ENCODE measurements at places on chromosomes 1 and 21.

DNA sequence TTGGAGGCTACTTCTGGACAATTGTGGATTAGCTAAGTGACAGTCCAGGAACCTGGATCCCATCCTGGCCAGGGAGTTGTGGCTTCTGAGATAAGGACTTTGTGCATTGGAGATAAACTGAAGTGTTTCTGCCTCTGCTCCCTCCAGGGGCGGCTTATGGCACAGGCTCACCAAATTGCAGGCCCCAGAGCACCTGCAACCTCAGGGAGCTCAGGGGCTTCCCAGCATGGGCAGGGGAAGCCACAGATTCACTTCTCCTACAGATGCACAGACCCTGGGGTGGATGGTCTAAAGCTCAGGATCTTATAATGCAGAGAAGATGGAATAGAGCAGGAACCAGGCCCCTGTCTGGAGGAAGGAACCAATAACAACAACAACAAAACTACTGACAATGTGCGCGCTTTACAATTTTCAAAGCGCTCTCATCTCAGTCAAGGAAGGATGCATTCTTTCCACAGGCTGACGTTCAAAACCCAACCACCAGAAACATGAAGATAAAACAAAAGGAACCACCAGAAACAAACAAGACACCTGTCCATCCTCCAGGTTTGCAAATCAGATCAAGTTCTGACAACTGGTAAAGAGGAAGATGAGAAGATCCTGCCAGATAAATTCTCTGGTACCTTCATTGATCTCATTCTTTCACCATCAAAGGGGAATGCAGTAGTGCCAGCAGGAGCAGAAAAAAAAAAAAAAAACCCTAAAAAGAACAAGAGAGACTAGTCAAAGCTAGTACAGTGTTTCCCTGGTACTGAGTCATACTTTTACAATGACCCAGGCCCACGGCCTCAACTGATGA, 121.0 kb upstream of the IRF2BP2 start:
- DNase-seq, result no peak

DNA sequence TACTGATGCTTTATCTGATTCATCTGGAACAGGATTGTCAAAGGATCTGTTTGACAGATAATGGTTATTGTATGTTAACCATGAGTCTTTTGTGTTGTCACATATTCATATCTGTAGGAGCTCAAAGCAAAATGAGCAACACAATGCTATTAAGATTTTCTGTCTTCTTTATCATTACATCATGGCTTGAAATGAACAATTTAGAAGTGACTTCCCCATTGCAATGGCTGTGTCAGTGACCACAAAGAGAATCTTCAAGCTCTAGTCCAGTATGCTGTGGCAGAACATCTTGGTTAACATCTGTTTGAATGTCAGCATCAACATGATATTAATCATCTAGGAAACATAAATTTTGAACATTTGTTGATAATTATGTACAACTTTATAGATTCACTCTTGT, 1148.5 kb downstream of the PLA2G4A start:
- no peak for DNase-seq

- no peak for DNase-seq
Measured at GRCh38 chr1:114209971-114210370, 56.3 kb upstream of the SYT6 start.

GRCh38 chr1:208158640-208159554, 85.3 kb downstream of the PLXNA2 start:
- DNase-seq, result no peak

DNA sequence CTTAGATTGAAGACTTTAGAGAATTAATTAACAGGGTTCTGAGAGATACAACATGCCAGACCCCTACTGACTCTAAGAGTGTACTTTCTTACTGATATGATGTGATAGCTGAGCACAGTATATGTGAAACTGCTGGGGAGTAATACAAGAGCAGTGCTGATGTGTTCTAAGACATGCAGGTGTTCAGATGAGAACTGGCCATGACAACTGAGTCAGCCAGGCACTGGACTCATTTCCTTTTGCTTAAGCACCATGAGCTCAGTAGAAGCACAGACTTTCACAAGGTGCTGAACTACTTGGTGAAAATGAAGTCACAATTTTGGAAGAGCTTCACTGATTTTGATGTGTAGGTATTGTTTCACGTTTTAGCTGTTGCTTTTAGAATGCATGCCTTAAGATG, 15.9 kb upstream of the POGZ start:
- DNase-seq, result no peak

- DNase-seq, result no peak
Measured at GRCh38 chr1:63787875-63788274, 14.1 kb downstream of the ROR1 start.

GRCh38 chr1:217535601-217536377, 95.1 kb downstream of the GPATCH2 start:
- no peak for DNase-seq

DNA sequence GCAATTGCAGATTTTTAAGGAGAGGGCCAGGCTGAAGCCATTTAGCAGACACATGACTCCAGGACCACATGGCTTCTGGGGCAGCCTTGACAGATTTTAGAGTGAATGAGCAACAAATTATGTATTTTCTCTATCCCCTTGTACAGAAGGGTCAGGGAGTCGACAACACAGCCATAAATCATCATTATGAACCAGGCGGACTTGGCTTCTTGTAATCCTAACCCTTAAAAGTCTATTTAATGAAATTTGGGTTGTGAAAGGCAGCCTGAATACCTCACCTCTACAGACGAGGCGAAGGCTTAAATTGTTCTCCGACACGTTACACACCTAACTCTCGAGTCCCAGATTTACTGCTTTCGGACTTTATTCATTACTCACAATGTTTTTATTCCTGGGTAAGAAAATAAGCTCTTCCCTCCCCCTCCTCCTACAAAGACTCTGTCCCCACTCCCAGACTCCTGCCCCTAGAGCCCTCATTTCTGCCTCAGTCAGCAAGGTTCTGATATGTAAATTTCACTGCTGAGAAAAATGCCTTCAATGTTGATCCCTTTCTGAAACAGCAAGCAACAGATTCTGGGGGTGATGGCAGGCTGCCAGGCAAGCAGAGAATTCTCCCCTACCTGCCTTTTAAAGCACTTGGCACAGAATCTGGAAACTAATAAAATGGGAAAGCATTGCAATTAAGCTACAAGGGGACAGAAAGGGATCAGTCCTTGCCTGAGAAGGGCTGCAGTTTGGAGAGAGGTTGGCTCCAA, 51.6 kb downstream of the PLPP3 start:
- DNase-seq, result peak; percentile 57

- DNase-seq, result no peak
Measured at GRCh38 chr1:94713472-94714141, 106.5 kb upstream of the SLC44A3 start.

DNA sequence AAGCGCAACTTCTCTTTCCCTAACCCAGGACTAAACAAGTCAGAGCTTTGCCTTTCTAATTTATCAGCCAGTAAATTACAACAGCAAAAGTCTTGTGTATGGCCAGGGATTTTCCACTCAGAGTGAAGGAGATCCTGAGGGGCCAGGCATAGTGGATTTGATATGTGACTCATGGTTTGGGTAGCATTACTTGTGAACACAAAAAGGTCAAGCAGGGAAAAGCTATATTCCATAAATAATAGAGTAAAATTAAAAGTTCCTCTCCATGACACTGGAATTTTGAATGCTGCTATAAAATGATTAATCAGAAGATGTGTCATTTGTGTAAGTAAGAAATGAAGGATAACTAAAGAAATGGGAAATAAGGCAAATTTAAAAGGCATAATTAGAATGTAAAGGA, 284.8 kb downstream of the HLX start:
- DNase-seq, result no peak

DNA sequence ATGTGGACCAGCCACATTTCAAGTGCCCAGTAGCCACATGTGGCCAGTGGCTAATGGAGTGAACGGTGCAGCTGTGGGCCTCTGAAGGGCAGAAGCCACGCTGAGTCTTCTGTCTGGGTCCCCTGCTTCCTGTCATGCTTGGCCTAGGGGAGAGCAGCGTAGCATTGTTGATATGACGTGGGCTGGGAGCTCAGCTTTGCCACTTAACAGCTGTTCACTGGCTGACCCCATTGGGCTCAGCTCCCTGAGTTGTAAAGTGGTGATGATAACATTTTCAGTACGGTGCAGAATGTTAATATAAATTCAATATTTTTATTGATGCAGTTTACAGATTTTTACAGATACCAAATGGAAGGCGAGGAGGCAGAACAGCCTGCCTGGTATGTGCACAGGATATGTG, 4.5 kb downstream of the PODN start:
- DNase-seq, result no peak

GRCh38 chr1:226649780-226650179, 89.3 kb downstream of the ITPKB start:
- DNase-seq, result no peak

GRCh38 chr21:14480411-14481031, 65.6 kb downstream of the SAMSN1 start:
- DNase-seq, result no peak

- DNase-seq, result no peak
Measured at GRCh38 chr1:194447636-194448035, 1261.2 kb upstream of the B3GALT2 start.

- no peak for DNase-seq
Measured at GRCh38 chr1:6040444-6040843, 5.2 kb upstream of the KCNAB2 start.

- DNase-seq, result no peak
Measured at GRCh38 chr1:168509875-168510791, 33.7 kb downstream of the XCL2 start.

- DNase-seq, result no peak
Measured at GRCh38 chr1:47569261-47569660, 131.4 kb downstream of the FOXD2 start.

DNA sequence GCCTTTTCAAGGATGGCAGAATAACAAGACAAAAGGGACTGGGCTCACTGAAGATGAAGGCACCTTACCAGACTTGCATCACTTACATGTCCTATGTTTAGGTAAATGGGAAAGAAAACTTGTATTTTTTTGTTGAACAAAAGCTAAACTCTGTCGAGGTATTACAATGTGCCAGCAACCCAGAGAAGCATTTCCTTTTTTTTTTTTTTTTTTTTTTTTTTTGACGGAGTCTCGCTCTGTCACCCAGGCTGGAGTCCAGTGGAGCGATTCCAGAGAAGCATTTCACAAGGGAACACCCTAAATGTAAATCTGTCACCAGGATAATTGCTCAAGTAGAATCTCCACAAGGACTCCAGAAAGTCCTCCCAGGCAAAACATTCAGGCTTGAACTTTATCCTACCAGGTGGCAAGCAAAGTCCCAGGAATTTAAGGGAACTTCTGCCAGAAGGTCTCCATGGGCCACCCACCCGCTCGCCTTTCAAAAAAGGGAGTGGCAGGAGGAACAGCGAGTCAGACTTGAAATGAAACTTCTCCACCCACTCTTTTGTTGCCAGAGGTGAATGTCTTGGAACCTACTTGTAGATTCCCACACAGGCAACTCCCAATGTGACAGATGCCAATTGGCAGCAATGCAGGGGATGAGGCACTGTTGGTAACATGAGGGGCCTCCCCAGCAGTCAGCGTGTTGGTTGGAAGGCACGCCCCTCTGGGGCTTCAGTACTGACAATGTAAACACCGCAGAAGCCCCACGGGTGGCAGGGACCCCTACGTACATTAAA, 125.0 kb downstream of the TIAM1 start:
- DNase-seq, result peak; percentile 50

- no peak for DNase-seq
Measured at GRCh38 chr1:18415448-18416027, 65.2 kb upstream of the KLHDC7A start.

DNA sequence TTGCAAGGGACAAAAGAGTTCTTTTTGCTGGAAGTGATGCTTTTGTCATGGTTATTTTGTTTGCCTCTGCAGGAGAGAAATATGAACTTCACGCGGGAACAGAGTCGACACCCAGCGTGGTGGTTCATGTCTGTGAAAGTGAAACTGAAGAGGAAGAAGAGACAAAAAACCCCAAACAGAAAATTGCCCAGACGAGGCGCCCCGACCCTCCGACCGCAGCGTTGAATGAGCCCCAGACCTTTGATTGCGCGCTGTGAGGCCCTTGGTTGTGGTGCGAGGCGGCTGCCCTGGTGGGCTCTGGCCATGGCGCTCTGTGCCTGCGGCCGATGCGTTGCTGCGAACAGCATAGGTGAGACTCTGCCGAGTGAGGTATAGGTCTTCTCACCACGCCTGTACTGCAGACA, 20.9 kb upstream of the NCMAP start:
- no peak for DNase-seq

- DNase-seq, result no peak
Measured at GRCh38 chr21:40173816-40174215, 306.6 kb downstream of the PCP4 start.

Data from right kidney (tissue), 9 donors.